ENCODE measurements at places on chromosomes 13 and 19.

- no peak for DNase-seq
Measured at GRCh38 chr13:30126903-30127428, 180.4 kb downstream of the KATNAL1 start.

DNA sequence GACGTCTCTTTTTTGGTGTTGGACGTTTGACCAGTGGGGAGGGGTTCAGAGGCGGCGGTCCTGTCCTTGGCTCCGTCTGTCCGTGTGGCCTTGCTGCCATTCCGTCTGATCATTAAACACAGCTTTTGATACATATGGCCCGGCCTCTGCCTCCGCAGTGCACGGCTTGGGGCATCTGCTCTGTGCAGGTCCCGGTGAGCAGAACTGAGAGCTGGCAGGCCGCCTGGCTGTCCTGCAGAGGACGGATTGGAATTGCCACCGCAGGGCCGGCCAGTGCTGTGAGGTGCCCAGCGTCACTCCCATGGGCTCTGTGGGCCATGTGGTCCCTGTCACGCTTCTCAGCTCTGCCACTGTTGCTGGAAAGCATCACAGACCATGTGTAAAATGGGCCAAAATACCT is 5.4 kb upstream of the TMPRSS9 start:
- DNase-seq = no peak

GRCh38 chr19:2726904-2727639 is 5.9 kb upstream of the DIRAS1 start:
- DNase-seq = no peak

- DNase-seq = no peak
Measured at GRCh38 chr19:916645-917322, 349 bp upstream of the KISS1R start.

DNA sequence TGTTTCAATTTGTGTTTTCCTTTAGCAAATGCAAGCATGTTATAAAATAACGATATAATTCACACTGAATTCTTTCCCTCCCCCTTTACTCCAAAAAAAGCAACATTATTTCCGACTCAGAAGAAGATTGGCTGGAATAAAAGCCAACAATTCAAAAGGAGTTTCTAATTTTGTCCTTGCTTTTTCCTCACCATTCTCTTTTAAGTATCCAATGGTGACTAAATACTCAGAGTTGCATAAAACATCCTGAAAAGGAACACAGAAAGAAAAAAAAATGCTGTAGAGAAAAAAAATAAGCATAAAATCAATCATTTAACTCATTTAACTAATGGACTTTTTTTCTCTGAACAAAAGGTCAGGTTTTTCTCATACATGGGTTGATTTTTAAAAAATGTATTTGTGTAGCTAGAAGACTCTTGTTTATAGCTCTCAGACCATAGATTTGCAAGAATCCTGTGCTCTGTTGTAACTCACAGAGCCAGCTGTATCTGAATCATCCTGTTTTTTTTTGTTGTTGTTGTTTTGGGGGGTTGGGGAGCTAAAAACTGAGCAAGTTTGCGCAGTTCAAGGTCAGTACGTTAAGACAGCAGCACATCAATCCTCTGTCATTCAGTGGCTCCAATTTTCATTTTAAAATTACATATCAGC is 108.1 kb downstream of the PCDH17 start:
- DNase-seq = no peak

DNA sequence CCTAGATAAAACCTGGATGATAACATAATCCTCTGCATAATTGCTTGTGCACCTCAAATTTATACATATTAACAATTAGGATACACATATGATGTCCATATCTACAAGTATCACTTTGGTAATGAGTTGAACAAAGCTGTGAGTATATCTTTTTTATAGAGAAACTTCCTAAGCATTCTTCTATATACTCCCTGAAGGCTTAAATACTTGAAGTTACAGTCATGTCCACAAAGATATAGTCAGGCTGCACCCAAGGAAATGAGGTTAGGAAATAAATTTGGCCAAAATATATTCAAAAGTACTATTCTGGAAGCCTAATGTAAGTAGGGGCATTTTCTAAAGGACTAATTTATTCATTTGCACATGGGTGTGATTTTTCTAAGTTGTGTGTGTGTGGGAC is 761.5 kb downstream of the PCDH9 start:
- no peak for DNase-seq

- DNase-seq = no peak
Measured at GRCh38 chr13:47332149-47332548, 435.3 kb upstream of the HTR2A start.

Data from SW 1271 (cell line).